ENCODE measurements at places on chromosomes 5 and 9.

- no peak for DNase-seq
These were observed 10.3 kb downstream of the SEMA6A start for GRCh38 chr5:116564312-116564711.

DNA sequence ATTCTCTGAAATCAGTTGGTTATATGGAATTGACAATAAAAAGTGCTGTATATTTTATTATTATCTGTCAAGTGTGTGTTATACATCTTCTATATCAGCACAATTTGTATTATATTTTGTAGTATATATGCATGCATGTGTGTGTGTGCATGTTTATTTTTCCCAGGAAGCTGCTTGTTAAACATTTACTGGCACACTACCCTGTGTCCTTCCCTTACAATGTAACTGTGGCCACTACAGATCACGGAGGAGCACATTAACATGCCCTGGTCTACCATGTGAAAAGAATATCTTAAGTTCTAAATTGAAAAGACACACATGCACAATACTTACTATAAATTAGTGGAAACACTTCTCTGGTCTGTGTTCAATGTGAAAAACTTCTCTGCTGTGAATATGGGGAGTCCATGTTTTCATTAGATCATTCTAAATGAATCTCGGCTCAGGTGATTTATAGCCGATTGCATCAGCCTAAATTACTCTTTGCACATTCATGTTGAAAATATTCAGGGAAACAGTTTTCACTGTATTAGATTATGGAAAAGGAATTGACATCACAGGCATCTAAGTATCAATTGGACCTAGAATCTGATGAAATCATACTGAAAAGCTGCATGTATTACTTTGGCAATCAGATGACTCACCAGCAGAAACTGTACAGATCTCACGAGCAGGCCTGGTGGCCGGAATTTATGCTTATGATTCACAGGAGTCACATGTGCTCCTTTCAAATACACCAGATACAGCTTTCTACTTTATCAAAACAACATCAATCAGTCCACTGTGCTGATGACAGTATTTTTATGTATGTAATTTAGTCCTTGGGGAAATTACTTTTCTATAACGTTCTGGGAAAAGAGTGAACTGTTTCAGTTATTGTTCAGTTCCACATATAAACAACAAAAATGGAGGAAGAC is 39.4 kb downstream of the LURAP1L start:
- DNase-seq = no peak

DNA sequence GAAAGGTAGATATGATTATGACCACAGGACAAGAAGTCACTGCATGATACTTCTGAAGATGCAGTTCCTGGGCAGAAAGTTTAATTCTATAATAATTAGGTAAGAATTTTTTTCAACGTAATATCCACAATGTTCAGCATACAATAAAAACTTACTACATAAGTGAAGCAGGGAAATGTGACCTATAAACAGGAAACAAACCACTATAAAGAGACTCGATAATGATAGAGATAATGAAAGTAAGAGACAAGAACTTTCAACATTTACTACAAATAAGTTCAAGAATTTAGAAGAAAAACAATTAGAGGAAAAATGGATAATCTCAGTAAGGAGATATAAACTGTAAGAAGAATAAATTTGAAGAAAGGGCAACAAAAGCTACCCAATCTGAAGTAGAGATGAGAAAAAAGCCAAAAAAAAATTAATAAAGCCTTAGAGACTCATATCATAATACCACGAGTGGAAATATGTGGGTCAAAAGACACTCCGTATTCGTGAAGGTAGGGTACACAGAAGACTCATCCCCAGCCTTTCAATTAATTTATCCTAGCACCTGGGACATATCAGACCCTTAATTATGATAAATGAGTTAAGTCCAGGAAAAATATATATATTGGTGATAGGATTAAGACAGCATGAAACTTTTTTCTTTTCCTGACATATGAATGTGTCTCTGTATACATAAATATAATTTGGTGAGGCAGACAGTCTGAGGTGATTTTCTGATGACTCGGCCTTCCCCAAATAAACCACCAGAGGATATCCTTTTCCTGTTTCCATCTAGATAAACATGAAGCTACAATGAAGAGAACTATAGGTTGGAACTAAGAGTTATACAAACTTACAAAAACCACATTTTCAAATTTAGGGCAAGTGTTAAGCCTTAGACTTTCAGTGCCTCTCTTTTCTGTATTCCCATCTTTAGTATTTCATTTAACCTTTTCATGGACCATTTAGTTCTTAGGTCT is 120.4 kb downstream of the RAPGEF6 start:
- DNase-seq = no peak

DNA sequence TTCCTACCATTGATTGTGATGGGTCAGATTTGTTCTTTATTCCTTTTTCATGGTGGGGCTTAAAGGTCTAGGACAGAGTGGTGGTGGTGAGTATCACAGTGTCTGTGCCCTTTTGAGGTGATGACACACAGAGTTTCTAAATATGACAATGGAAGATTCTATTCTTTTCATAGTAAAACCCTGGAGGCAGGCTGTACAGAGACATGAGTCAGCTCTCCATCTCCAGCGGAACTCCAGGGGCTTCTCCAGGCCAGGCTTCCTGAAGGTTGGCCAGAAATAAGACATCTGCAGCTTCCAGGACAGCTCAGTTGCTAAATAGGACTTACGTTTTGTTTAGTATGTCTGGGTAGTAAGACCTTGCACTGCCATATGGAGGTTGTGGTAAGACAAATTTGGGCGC is 229.5 kb downstream of the CD180 start:
- DNase-seq = no peak

DNA sequence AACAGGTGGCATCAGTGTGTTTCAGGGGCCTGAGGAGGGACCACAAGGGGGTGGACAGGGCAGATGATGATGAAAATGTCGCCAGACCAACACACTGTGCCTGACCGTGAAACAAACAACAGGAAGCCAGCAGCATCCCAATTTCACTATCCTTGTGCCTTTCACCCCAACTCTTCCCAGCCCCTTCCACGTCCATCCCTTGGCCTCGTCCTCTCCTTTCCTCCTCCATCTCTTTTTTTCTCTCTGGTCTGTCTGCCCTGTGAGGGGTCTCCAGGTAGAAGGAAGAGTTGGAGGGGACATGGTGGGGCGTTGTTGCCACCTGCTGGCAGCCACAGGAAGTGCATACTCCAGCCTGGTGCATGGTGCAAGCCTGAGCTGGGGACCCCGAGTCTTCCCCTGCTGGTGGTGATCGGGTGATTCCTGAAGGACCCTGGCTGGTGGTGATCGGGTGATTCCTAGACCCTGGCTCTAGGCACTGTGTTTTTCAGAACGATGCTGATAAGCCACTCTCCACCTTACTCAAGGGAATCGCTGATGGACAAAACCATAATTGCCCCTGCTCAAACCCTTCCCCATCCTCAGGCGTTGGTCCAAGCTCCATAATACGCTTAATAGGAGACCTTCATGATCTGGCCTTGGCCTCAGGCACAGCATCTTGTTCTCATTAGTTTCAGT is 21.7 kb upstream of the NSD1 start:
- no peak for DNase-seq
